ENCODE measurements at places on chromosomes 2 and 18.

- DNase-seq = no peak
Observed at GRCh38 chr2:221492636-221493035, 79.5 kb downstream of the EPHA4 start.

DNA sequence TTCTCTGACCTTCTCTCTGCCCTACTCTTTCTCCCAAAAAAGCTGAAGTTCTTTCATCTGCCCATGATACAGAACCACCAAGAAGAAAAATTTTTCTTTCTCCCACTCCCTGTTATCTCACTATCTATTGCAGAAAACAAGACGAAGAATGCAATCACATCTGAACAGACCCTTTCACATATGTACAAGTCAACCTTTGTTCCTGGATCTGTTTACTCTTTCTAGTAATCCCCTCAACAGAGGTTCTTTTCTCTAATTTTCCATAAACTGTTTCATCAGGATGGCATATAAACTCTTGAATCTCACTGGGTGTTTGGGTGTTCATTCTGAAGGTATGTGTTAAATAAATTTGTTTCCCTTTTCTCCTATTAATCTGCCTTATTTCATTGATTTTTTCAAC is 1262.7 kb upstream of the NRXN1 start:
- DNase-seq = no peak

GRCh38 chr2:41963661-41964525 is 83.9 kb upstream of the PKDCC start:
- DNase-seq = no peak

GRCh38 chr2:224951723-224952481 is 90.4 kb downstream of the DOCK10 start:
- DNase-seq = no peak

DNA sequence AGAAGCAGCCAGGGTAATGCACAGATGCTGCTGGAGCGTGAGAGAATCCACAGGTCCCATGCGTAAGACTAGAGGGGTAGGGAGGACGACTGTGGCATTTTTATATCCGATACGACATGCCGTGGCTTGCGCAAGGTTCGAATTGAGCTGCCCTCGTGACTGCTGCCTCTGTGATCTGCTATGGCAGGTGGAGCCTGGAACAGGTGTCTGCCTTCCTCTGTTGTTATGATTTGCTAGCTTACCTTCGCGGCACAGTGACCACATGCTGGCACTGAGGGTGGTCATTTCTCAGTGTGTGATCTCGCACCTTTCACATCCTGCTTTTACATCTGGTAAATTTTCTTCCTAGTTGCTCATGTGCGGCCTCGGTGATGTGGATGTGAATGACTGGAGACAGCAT is 240.2 kb downstream of the ALPK2 start:
- no peak for DNase-seq

- DNase-seq = no peak
Observed at GRCh38 chr18:74609535-74609934, 11.9 kb downstream of the ZNF407 start.

DNA sequence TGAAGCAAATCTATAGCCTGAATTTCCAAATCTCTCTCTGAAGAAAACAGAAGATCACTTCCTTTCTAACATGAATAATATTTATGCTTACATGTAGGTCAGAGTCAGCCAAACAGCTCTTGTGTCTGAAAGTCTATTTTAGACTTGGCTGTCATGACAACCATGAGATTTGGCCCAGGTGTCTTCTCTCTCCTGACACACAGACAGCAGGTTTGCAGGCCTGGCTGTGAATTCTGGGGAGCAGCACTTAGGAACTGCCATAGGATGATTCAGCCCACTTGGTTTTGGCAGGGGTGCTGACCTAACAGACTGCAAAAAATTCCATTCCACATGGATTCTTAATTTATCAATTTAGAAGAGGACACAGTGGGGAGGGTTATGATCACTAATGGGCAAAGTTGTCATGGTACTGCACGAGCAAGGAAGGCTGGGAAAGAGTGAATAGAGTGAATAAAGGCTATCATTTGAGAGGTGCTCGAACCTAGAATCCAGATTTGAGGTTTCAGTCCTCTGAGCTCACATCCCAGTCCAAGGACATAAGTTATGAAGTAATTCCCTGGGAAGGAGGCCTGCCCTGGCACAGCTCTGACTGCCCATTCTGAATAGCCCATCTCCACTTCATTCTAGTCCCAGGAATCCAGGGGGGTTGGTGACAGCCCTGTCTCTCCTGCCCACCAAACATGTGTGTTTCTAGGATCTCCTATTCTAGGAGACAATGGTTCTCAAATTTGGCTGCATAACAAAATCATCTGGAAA is 453.9 kb upstream of the TRIB2 start:
- DNase-seq = no peak

DNA sequence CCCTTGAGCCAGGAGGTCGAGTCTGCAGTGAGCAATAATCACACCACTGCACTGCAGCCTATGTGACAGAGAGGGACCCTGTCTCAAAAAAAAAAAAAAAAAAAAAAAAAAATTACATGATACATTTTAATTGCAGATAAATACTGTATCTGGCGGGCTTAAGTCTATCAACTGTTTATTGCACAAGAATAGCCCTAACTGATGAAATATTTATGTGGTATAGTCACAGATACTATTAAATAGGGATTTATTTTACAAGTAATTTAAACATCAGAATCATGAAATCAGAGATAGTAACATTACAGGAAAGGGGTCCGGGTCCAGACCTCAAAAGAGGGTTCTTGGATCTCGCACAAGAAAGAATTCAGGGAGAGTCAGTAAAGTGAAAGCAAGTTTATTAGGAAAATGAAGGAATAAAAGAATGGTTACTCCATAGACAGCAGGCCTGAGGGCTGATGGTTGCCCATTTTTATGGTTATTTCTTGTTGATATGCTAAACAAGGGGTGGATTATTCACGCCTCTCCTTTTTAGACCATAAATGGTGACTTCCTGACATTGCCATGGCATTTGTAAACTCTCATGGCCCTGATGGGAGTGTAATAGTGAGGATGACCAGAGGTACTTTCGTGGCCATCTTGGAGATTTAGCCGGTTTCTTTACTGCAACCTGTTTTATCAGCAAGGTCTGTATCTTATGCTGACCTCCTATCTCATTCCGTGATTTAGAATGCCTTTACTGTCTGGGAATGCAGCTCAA is 166.6 kb downstream of the PMAIP1 start:
- no peak for DNase-seq

GRCh38 chr2:45567288-45567963 is 43.6 kb downstream of the SRBD1 start:
- no peak for DNase-seq

GRCh38 chr18:58242435-58242834 is 198.4 kb downstream of the NEDD4L start:
- no peak for DNase-seq

GRCh38 chr2:188600536-188601210 is 309.0 kb downstream of the GULP1 start:
- DNase-seq = no peak

DNA sequence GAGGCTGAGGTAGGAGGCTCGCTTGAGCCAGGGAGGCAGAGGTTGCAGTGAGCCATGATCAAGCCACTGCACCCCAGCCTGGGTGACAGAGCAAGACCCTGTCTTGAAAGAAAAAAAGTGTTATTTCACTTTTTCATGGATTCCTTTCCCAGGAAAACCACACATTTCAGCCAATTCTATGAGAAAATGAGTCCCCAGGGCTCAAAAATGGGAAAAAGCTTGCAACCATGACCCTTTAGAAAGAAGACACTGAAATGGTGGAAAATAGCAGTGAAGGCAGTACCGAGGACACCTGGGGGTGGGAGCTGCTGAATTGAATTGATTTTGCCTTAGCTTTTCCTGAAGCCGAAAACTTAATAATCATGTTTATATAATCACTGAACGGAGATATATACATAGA is 284.2 kb upstream of the HDAC4 start:
- DNase-seq = no peak

- no peak for DNase-seq
Observed at GRCh38 chr2:128710729-128711128, 392.1 kb upstream of the HS6ST1 start.

DNA sequence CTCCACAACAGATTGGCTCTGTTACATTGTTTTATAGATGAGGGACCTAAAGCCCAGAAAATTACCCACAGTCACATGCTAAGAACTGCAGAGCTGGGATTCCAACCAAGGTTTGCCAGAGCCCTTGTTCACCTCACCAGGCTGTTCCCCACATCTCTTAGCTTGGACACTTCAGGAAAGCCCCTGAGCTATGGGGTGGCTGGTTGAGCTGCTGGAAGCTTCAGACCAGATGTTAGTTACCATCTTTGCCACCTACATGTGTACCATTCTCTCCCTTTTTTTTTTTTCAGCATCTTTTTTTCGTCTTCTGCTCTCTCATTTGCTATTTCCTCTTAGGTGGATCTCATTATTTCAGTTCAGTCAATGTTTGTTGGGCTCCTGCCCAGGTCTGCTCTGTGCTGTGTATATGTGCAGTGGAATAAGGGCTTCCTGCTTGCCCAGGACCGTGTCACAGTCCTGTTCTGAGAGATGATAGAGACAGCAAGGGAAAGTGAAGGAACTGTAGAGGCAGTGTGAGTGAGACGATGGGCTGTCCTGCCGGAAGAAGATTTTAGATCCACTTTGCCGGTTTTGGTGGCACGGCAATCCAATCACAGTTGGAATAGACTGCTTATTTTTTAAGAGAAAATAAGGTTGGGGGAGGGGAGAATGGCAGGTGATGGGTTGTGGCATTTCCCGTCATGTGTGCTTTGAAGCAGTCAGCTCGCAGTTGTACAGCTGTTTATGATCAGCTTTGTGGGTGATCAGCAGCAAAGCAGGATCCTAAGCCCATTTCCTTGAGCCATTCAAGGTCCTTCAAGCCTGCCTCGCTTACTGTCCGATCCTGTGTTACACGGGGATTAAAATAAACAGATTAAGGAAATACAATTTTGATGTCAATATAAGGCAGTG is 152.6 kb downstream of the RTN4 start:
- no peak for DNase-seq

- no peak for DNase-seq
Observed at GRCh38 chr2:55056024-55056521, 5.8 kb upstream of the RTN4 start.

- no peak for DNase-seq
Observed at GRCh38 chr2:109195193-109196045, 66.4 kb downstream of the SH3RF3 start.

DNA sequence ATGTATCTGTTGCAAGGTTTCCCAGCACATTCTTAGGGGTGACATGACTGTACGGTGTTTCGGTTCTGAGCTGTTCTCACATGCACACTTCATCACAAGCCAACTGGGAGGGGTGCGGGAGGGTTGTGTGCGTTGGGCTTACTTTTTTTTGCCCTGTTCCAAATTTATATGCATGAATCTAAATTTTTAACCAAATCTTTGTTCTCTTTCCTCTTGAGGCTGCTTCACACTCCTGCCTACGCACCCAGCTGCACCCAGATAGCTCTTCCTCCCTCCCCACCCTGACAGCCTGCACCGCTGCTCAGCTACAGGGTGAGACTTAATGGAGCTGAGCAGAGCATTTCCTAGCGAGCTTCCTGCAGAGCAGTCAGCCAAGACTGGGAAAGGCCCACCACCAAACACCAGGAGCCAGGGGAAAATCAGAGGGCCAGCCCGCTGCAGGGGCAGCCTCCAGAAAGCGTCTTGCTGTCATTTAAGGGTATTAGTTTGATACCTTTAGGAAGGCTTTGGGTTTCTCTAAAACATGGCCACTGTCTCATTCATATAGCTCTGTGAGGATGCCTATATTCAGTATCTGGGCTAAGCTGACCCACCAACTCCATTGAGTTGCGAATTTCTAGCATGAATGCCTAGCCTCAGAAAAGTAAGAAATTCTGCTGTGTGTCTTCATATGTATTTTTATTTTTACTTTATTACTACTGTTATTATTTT is 84.5 kb downstream of the POU3F3 start:
- no peak for DNase-seq

GRCh38 chr2:15293262-15293937 is 267.7 kb downstream of the NBAS start:
- DNase-seq = no peak

DNA sequence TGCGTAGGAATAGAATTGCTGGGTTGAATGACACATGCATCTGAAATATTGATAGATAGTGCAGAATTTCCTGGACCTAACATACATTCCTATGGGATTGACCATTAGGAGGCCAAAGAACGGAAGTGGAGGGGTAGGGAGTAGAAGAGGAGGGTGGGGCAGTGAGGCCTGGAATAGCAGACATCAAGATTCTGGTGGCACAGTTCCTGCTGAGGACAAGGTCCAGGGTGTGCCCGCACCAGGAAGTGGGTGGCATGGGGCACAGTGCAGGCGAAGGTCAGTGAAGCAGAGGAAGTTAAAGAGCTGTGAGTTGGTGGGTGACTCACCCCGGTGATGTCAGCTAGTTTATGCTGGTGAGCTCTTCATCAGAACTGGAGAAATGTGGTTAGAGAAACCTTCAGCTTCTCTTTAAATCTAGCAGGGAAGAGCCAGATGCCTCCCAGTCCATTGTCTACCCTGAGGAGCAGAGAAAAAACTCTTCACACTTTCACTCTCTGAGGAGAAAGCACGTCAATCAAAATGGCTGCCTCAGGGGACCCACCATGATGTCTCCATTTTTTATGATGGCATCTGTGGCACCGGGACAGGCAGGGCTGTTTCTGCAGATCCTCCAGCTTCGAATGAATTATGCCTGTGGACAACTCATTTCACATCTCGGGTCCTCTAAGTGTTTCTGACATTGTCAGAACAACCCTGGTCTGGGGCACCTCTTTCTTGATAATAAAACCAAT is 55.9 kb upstream of the CTLA4 start:
- peak; percentile 33 for DNase-seq

GRCh38 chr18:56246916-56247315 is 391.5 kb downstream of the TXNL1 start:
- no peak for DNase-seq

- no peak for DNase-seq
Observed at GRCh38 chr18:12534820-12535219, 123.1 kb downstream of the SPIRE1 start.

- DNase-seq = no peak
Observed at GRCh38 chr18:12253663-12254135, 462 bp upstream of the CIDEA start.

GRCh38 chr2:212811036-212811805 is 272.6 kb upstream of the ERBB4 start:
- no peak for DNase-seq

DNA sequence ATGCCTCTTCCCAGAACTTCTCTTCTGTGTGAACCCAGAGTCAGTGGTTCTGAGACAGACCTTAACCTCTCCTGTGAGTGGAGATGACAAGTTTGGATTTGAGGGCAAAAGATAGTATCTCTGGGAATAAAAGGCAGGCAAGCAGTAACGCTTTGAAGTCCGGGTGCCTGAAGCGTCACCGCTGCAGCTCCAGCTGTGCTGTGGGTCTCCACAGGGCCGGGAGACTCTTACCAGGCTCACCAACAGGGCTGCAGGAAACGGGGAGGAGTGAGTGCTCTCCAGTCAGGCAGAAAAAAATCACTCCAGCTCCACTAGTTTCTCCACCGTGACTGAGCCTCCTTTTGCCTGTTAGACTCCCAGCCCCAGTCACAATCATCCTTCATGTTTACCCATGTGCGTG is 79.7 kb upstream of the MAP4K4 start:
- no peak for DNase-seq
